Trophoblast cell (in vitro differentiated cells and primary cell): ENCODE measurements at places on chromosomes 11 and 22.

DNA sequence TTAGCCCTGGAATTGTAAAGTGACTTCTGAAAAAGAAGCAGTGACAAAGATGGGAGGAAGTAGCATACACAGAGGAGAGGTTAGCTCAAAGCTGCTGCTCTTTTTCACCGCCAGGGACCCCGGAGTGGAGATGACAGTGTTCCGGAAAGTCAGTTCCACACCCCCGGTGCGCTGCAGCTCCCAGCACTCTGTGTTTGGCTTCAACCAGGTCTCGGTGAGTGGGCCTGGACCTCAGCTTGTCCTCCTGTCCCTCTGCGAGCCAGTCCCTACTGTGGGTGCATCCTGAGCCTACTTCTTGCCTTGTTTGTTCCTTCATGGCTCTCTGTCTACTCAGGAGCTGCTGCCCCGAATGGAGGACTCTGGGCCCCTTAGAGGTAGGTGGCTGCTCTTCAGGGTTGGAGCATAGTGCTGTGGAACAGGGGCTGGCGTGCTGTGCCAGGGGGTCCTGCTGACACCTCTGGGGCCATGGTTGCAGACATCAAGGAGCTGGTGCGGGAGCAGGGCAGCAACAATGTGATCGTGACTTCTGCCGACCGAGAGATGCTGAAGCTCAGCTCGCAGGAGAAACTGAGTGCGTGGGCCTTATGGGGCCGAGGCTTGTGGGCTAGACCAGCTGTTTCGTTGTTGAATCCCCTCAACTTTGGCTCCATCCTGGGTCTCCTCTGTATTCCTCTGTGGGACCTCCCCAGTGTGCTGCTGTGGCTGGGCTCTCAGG is 1.7 kb downstream of the PCNX3 start:
- peaks cover 17% of the 10 kb centered on the region for H3K4me1 ChIP-seq
- peaks cover 59% of the 10 kb centered on the region for H3K36me3 ChIP-seq
- H3K27me3 ChIP-seq, result no peaks in the 10 kb centered on the region
- DNase-seq, result no peak
- no peak overlapping the region for H3K27ac ChIP-seq

- DNase-seq, result no peak
- peaks cover 9% of the 10 kb centered on the region for H3K4me1 ChIP-seq
- peaks cover 27% of the 10 kb centered on the region for H3K27me3 ChIP-seq
- no peak overlapping the region for H3K27ac ChIP-seq
- no peak overlapping the region for H3K4me3 ChIP-seq
Observed at GRCh38 chr11:69644071-69644961, 3.4 kb downstream of the CCND1 start.

GRCh38 chr22:42907404-42908373 is 50.6 kb upstream of the ARFGAP3 start:
- no peaks in the 10 kb centered on the region for H3K4me1 ChIP-seq
- no peak overlapping the region for H3K4me3 ChIP-seq
- H3K27ac ChIP-seq, result no peak overlapping the region
- DNase-seq, result no peak
- H3K27me3 ChIP-seq, result no peaks in the 10 kb centered on the region

- no peaks in the 10 kb centered on the region for H3K27me3 ChIP-seq
- no peak for DNase-seq
Observed at GRCh38 chr22:48941033-48941902, 886.4 kb downstream of the BRD1 start.

DNA sequence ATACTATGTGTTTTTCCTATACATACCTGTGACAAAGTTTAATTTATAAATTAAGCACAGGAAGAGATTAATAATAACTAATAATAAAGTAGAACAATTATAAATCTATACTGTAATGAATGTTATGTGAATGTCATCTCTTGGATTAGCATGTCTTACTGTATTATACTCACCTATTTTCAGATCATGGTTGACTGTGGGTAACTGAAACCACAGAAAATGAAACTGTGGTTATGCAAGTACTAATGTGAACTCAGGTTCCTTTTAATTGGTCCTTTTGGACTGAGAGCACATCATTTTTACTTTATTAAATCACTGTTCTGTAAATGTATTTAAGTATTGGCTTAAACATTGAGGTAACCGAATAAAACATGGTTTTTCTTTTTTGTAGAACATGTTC is 108.8 kb downstream of the PPP6R3 start:
- no peak overlapping the region for H3K4me3 ChIP-seq
- DNase-seq, result no peak
- H3K27me3 ChIP-seq, result no peaks in the 10 kb centered on the region
- peaks cover 21% of the 10 kb centered on the region for H3K36me3 ChIP-seq
- H3K27ac ChIP-seq, result no peak overlapping the region

- no peaks in the 10 kb centered on the region for H3K36me3 ChIP-seq
- no peaks in the 10 kb centered on the region for H3K27me3 ChIP-seq
- peak; percentile 36 for DNase-seq
- H3K4me1 ChIP-seq, result no peaks in the 10 kb centered on the region
Observed at GRCh38 chr11:30128269-30128932, 102.4 kb upstream of the FSHB start.

DNA sequence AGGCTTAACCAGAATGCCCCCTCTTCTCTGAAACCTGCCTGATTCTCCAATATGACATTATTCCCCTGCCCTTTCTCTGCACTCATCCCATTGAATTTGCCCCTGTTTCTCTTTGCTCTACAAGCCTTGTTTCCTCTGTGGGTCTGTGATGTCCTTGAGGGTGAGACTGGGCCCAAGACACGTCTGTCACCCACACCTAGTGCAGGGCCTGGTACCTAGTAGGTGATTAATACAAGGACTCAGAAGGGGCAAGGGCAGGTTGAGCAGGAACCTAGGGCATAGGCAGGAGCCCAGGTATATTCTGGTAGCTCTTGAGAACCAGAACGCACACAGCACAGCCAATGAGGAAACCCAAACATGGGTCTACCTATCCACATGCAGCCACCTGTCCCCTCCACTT is 81.9 kb upstream of the HMGXB4 start:
- no peaks in the 10 kb centered on the region for H3K27me3 ChIP-seq
- no peaks in the 10 kb centered on the region for H3K36me3 ChIP-seq
- no peak overlapping the region for H3K27ac ChIP-seq
- DNase-seq, result no peak
- H3K4me3 ChIP-seq, result no peak overlapping the region
- no peaks in the 10 kb centered on the region for H3K4me1 ChIP-seq

DNA sequence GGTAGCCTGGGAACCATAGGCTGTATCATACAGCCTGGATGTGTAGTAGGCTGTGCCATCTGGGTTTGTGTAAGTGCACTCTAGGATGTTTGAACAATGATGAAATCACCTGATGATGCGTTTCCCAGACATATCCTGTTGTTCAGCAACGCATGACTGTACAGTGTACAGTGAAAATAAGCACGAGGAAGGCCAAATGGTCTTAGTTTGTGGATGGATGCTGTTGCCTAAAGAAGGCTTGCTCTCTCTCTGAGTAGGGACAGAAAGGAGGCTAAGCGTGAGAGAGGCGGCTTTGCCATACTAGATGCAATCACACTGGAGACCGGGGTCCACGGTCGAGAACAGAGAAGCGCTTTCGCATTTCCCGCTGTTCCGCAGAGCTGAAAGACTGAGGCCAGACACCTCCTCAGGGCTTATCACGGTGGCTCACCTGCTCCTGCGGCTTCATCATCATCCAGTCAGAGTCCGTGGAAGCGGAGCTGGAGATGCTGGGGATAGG is 27.6 kb upstream of the APLP2 start:
- H3K36me3 ChIP-seq, result peaks cover 4% of the 10 kb centered on the region
- H3K4me1 ChIP-seq, result peaks cover 9% of the 10 kb centered on the region
- peak; percentile 27 for DNase-seq
- no peak overlapping the region for H3K4me3 ChIP-seq
- H3K27me3 ChIP-seq, result no peaks in the 10 kb centered on the region

GRCh38 chr11:19365743-19366410 is 125.1 kb upstream of the E2F8 start:
- peaks cover 16% of the 10 kb centered on the region for H3K4me1 ChIP-seq
- H3K36me3 ChIP-seq, result no peaks in the 10 kb centered on the region
- H3K27me3 ChIP-seq, result no peaks in the 10 kb centered on the region
- H3K4me3 ChIP-seq, result no peak overlapping the region
- DNase-seq, result no peak

- H3K4me3 ChIP-seq, result no peak overlapping the region
- no peaks in the 10 kb centered on the region for H3K36me3 ChIP-seq
- DNase-seq, result peak; percentile 53
- H3K27ac ChIP-seq, result no peak overlapping the region
Observed at GRCh38 chr22:24894220-24894975, 52.1 kb downstream of the LHFPL7 start.

DNA sequence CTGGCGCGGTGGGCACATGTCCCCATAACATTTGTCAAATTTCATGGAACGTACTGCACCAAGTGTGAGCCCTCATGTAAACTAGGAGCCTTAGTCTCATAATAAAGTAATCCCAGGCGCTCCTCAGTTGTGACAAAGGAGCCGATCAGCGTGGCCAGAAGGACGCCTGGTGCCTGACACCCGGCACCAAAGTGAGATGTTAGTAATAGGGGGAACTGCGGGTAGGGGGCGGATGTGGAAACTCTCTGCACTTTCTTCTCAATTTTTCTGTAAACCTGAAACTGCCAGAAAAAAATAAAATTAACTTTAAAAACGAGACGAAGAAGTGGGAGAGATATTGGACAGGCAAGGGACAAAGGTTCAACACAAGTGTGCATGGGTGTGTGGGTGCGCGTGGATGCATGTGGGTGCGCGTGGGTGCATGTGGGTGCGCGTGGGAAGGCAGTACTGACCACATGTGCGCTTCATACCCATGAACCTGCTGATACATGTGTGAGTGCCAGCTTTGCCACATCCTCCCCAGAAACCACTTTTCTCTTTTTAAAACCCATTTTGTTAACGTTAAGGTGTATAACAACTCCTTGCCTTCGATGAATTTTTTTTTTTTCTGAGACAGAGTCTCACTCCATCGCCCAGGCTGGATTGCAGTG is 55.4 kb upstream of the LINC01488 start:
- no peak overlapping the region for H3K4me3 ChIP-seq
- peaks cover 7% of the 10 kb centered on the region for H3K4me1 ChIP-seq
- H3K27me3 ChIP-seq, result no peaks in the 10 kb centered on the region
- no peaks in the 10 kb centered on the region for H3K36me3 ChIP-seq
- no peak overlapping the region for H3K27ac ChIP-seq

DNA sequence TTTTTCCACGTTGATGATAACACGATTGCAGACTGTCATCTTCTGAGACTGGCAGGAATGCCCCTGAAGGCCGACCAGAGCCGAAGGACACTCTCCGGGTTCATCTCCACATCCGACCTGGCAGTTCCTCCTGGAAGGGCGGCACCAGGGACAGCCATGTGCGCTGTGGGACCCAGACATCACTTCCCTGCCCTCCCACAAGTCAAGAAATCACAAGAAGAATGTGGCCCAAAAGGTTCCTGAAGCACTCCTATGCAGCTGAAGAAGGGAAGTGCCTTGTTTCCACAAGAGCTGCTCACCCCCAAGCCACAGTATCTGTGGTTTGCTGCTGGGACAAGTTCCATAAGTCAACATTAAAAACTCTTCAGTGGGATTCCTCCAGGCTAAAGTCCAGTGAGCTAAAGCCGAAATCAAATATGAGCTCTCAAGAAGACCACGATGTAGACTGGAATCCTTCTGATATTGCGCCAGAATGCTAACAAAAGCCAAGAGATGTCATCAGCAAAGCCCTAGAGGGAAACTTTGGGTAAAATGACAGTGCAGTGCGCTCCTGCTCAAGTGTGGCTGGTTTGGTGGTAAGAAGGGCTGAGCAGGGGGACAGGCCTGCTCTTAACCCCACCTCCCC is 21.2 kb downstream of the PACSIN2 start:
- H3K4me1 ChIP-seq, result peaks cover 26% of the 10 kb centered on the region
- H3K36me3 ChIP-seq, result no peaks in the 10 kb centered on the region
- peak overlapping the region; percentile 51 for H3K27ac ChIP-seq
- H3K27me3 ChIP-seq, result no peaks in the 10 kb centered on the region

GRCh38 chr22:48045369-48045768 is 1282.9 kb downstream of the TBC1D22A start:
- no peak overlapping the region for H3K27ac ChIP-seq
- H3K4me3 ChIP-seq, result peak overlapping the region; percentile 26
- H3K36me3 ChIP-seq, result no peaks in the 10 kb centered on the region
- no peaks in the 10 kb centered on the region for H3K4me1 ChIP-seq
- no peak for DNase-seq

DNA sequence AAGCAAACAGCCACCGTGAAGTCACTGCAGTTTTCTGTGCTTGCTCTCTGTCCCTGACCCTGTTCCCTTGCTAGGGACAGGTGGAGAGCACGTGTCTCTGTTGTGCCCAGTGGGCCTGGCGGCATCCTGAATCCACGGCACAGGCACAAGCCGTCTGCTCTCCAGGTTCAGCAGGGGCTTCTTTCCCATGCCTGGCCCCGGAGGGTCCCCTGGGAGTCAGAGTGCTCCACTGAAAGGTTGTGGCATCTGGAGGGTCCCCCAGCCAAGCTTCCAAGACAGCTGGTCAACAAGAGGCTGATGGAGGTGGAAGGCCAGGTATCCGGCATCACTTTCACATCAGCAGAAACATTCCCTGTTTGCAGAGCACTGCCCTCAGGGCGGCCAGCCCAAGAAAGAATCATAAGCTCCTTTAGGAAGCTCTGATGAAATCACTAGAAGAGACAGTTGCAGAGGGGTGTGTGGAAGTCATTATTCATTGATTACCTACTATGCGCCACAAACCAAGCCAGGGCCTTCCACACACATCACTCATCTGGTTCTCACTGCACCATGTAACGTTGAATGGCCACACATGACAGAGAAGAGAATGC is 346.4 kb upstream of the B3GAT1 start:
- no peaks in the 10 kb centered on the region for H3K36me3 ChIP-seq
- DNase-seq, result no peak

DNA sequence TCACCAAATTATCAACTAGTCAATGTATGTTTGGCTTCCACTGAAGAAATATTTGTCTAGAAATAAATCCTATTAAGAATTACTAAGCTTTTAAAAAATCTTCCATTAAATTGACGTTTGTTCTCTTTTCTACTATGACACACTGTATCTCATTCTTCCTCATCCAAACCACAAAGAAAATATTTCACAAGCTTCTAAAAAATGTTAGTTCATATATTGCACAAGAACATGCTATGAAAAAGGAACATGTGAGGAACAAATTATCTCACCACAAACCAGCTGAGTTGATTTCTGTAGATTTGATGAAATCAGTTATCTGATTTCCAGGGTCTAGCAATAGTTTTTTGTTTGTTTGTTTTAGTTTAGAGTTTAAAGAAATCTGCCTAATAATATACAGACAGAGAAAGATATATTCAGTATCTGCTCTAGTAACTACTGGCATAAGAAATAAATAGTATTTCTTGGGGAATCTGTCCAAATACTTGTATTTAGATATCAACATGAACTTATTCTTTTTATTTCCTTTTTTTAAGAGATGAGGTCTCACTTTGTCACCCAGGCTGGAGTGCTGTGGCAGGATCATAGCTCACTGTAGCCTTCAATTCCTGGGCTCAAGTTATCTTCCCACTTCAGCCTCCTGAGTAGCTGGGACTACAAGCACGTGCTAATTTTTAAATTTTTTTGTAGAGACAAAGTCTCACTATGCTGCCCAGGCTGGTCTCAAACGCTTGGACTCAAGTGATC is 161.7 kb downstream of the ATG16L2 start:
- no peak overlapping the region for H3K4me3 ChIP-seq
- no peaks in the 10 kb centered on the region for H3K27me3 ChIP-seq
- H3K4me1 ChIP-seq, result no peaks in the 10 kb centered on the region
- no peaks in the 10 kb centered on the region for H3K36me3 ChIP-seq
- H3K27ac ChIP-seq, result no peak overlapping the region

GRCh38 chr11:101860696-101861427 is 53.9 kb upstream of the CEP126 start:
- no peaks in the 10 kb centered on the region for H3K27me3 ChIP-seq
- no peaks in the 10 kb centered on the region for H3K4me1 ChIP-seq
- H3K4me3 ChIP-seq, result no peak overlapping the region
- no peaks in the 10 kb centered on the region for H3K36me3 ChIP-seq
- DNase-seq, result peak; percentile 80

- H3K27me3 ChIP-seq, result no peaks in the 10 kb centered on the region
- no peak for DNase-seq
- no peak overlapping the region for H3K27ac ChIP-seq
- H3K36me3 ChIP-seq, result peaks cover 26% of the 10 kb centered on the region
Observed at GRCh38 chr11:8093931-8094575, 13.0 kb downstream of the TUB start.
